Thymus (tissue), 14 donors: ENCODE measurements at places on chromosomes 5 and 9.
A peak's percentile ranks its signal among the peaks of the same experiment; 100 is the strongest.

GRCh38 chr9:111110805-111111204 is 72.5 kb upstream of the LPAR1 start:
- no peak for DNase-seq

DNA sequence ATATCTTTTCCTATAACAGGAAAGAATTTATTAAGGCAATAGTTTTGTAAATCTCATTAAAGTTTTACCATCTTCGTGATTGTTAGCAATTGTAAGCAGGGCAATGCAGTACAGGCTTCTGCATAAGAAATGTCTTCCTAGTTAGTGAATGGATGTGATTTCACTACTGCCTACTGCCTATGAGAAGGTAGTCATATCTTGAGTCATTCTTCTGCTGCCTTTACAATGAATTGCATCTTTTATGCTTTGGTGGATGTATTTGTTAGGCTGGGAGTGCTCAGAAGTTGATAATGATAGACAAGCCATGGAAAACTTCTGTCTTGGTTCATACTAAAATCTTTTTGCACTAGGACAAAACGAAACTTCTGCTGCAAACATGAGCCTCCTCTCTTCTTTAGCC is 128.0 kb downstream of the ADAMTSL1 start:
- DNase-seq = no peak

DNA sequence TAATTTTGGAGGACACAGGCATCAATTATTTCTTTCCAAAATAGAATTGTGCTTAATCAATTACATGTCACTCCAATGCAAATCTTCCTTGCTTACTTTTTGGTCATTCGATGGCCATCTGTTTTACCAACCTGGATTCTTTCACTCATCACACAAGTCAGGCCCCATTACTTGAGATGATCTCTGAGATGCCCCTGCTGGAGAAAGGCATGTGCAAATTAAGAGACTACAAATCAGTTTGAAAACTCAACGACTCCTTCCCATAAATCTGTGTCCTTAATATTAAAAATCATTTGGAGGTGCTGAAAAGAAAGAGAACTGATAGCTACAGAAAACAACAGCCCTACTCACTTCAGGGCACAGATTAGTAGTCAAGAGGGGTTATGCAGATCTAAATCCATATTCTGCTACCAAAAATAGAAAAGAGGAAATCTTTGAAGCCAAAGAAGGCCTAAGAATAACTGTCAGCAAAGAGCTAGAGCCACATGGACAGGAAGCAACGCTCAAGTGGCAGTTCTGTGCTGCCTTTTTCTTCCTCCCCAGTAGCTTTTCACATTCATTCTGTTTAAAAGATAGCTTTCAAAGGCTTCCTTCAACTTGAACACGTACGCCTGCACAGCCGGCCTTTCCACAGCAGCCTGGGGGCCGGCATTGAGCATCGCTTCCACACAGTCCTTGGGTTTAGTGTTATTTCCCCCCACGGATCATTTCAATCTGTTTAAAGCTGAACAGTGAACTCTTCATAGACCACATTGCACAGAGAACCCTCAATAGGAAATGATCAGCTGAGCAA is 79.3 kb upstream of the MAP3K1 start:
- DNase-seq = peak; percentile 22

GRCh38 chr9:113599646-113600022 is 136.1 kb downstream of the RGS3 start:
- DNase-seq = no peak

DNA sequence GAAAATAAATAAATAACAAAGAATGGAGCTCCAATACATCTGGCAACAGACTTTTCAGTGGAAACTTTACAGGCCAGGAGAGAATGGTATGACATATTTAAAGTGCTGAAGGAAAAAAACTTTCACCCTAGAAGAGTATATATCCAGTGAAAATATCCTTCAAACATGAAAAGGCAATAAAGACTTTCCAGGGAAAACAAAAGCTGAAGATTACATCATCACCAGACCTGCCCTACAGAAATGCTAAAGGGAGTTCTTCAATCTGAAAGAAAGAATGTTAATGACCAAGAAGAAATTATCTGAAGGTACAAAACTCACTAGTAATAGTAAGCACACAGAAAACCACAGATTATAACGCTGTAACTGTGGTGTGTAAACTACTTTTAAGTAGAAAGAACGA is 8.3 kb upstream of the RCL1 start:
- DNase-seq = no peak

- DNase-seq = no peak
Observed at GRCh38 chr9:91421971-91422757, 1.5 kb downstream of the NFIL3 start.

GRCh38 chr5:163578652-163579051 is 73.2 kb downstream of the MAT2B start:
- no peak for DNase-seq

DNA sequence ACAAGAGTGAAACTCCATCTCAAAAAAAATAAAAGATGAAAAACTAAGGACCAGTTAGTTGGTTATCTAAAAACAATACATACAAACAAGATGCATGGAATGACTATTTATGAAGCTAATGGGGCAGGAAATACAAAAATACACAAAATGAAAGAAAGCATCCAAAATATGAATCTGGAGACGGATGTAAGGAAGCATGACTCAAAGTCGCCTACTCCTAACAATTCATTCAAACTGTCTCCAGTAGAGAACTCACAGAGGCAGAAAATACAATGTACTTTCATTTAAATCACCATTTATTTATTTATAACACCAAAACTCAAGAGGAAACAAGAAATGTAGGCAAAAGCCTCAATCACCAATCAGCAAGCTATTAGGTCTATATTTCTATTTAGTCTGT is 68.4 kb downstream of the SCAI start:
- no peak for DNase-seq

- no peak for DNase-seq
Observed at GRCh38 chr9:91391818-91392217, 30.1 kb upstream of the AUH start.

GRCh38 chr9:87381746-87382145 is 115.9 kb upstream of the DAPK1 start:
- no peak for DNase-seq

DNA sequence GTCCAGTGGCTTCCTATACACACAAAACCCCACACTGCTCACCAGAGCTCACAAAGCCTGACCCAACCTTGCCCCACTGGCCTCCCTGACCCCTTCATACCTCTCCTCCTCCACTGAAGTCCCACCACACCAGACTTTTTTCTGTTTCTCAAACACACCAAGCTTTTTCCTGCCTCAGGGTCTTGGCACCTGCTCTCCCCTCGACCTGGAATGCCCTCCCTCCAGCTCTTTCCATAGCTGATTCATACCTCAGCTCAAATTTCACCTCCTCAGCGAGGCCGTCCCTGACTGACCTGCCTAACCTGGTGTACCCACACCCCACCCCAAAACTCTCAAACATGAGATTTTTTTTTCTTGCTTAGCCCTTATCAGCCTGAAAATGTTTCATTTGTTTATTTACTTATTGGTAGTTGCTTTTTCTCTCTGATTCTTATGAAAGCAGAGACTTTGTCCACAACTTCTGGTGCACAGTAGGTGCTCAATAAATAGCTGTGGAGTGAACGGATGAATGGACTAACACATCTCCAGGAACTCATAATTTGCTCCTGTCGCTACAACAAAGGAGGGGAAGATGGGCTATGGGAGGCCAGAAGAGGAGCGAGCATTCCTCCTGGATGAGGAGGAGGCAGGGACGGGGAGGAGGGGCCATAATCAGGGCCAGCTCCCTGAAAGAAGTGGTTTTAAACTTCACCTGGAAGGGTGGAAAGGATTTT is 84.3 kb downstream of the SH3TC2 start:
- no peak for DNase-seq

- no peak for DNase-seq
Observed at GRCh38 chr9:20302197-20302596, 320.1 kb downstream of the MLLT3 start.

- DNase-seq = peak; percentile 59
Observed at GRCh38 chr9:137240318-137240840, 708 bp upstream of the TUBB4B start.

DNA sequence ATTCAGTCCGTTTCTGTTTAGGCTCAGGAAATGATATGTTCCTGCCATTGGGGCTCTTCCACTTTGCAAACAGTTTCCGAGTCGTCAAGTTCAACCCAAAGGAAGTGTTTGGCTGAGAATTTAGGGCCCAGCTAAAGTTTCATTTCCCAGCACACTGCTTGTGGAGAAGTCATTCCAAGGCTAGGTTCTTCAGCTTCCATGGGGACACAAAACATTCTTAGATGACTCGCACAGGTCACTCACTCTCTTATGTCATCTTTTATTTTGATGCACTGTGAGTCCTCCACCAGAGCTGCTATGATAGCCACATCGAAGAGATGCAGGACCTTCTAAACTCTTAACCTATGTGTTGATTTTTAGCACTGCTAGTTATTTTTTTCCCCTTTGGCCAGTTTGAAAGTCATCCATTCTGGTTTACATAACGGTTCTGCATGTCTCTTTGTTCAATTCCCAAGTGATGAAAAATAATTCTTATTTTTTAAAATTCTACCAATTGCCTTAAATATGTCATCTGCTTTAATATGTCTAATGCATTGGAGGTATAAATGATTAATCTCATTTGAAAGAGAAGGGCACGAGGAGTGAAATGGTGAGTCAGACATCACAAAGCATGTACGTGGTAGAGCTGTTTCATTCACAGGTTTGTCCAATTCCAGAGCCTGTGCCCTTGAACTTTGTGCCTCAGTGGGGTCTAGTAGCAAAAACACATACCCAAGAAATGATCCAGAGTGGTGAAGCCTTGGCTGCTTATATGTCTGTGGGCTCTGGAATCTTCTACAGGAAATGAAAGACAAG is 84.3 kb downstream of the ZNF462 start:
- DNase-seq = no peak

DNA sequence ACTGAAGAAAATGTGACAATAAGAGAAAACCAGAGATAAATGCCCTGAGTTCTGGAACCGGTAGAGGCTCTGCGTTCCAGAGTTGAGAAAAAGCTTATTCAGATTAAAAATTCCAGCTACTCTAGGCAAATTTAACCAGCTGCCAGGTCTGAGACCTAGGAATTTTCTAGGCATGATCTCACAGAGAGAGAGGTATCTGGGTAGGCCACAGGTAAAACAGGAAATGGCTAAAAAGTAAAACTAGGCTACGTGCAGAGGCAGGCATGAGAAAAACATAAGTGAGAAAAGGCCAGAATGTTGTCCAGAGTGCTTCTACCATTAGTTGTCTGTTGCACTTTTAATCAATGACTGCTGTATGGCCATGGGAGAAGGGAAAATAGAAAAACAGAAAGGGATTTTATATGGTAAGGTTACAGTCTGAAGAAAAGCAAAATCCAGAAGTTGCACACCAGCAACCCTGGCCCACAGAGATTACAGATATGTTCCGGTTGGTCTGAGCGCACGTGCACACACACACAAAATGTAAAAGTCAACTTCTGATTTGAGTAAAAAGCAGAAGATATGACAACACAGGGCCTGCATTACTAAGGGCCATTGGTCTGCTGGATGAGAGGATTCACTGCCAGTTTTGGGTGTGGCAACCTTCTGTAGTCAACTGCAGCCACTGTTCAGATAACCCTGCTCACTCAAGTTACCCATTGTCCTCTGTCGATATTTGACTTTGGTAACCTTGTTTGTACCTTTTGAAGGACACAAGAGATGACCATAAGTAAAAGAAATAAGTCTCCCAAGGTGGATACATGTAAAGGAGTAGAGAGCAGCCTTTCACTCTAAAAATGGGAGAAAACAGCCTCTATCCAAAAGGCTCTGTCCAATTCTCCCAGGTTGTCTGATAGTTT is 266.0 kb downstream of the DTWD2 start:
- no peak for DNase-seq

GRCh38 chr5:171770153-171770552 is 15.5 kb upstream of the SMIM23 start:
- DNase-seq = no peak

DNA sequence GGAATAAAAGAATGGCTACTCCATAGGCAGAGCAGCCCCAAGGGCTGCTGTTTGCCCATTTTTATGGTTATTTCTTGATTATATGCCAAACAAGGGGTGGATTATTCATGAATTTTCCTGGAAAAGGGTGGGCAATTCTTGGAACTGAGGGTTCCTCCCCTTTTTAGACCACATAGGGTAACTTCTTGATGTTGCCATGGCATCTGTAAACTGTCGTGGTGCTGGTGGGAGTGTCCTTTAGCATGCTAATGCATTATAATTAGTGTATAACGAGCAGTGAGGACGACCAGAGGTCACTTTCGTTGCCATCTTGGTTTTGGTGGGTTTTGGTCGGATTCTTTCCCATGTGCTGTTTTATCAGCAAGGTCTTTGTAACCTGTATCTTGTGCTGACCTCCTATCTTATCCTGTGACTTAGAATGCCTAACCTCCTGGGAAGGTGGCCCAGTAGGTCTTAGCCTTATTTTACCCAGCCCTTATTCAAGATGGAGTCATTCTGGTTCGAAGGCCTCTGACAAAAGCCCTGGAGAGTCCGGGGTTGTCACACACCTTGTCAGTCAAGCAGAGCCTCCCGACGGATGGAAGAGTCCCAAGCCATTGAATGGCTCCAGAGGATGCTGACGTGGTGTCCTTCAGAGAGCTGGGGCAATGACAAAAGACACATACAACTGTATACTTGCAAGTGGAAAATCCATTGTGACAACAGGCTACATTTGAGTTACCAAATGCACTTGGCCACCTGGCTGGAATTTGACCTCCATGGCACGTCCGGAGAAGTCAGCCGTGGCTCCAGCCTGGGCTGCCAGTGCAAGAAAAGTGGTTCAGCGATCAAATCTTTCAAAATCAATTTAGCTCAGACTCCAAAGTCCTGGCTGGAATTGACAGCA is 67.1 kb upstream of the CLINT1 start:
- DNase-seq = no peak

GRCh38 chr5:90547072-90547536 is 11.5 kb upstream of the ADGRV1 start:
- no peak for DNase-seq

DNA sequence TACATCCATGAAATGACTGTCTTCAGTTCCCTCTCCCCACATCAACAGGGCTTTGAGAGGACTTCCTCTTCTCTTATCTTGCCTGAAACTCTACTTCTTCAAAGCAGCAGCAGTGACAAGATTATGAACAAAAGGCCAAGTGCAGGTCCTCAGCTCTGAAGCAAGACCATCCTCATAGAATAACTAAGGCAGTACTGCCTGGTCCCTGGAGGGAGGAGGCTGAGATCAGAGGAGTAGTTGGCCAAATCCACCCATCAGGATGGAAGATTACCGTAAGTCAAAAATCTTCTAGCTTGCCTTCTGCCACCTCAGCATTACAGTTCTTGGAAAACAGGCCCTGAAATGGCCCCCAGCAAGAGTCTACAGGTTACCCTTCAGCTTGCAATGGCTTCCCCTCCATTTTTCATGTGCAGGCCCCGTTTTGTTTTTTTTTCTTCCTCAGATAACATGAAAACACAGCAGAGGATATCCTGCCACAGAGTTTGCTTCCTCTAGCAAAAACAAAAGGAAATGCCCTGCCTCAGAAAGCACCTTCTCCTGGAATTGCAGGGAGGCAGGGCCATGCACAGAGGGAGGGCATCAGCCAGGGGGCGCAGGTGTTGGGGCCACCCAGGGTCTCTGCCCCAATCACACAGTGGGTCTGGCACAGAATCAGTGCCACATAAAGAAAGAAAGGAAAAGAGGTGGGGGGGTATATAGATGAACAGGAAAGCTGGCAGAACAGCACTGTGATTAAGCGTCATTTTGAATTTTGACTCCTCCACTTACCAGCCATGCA is 40.0 kb downstream of the KLHL3 start:
- peak; percentile 7 for DNase-seq
